Fibroblast of skin of right quadriceps (primary cell): ENCODE measurements at places on chromosomes 5 and 9.

DNA sequence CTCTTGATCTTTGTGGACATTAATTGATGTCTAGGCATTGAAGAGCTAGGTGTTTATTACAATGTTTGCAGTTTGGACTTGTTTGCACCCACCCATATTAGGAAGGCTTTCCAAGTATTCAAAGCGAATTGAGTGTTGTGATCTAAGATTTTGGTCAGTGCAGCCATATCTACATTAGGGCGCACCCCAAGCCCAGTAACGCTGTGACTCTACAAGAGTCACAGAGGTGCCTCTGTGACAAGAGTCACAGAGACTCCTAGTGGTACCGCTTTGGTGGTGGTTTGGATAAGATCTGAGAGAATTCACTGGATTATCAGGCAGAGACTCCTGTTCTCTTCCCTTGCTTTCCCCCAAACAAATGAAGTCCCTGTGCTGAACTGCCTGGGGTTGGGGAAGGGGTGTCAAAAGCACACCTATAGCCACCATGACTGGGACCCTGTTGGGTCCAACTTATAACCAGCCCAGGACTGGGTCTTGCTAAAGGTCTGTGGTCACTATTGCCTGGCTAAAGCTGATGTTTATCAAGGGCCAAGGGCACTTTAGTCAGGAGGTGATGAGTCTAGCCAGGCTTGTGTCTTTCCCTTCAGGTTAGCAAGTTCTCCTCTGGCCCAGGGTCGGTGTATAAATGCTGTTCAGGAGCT is 114.1 kb upstream of the RIOK2 start:
- peak; percentile 55 for DNase-seq

DNA sequence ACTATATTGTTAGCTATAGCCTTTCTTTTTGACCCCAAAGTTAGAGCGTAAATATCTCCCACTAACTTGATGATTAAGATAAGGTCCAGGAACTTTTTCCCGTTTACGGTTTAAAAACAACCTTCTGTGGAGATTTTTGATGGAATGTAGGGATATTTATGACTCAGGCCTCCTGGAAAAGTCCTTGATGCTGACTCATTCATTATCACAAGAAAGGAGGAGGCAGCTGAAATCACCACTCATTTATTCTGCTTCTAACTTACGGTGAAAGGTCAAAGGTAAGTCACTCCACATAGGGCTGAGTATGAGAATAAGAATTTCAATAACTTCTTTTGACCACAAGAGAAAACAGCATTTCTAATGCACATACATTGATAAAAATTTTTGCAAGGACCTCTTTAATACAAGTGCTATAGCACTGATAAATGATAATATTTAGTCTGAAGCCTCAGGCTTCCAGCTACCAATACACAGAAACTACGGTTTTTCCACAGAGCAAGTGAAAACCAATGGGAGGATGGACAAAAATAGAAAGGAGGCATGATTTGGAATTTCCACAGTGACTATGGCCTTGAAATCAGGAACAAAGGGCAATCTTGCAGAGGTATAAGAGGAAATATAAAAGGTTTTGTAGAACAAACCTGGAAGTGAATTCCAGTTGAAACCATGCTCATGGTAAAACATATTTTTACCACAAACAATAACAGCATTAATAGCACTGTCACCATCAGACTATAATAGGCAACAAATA is 146.5 kb downstream of the PPP2R2B start:
- DNase-seq, result peak; percentile 91

DNA sequence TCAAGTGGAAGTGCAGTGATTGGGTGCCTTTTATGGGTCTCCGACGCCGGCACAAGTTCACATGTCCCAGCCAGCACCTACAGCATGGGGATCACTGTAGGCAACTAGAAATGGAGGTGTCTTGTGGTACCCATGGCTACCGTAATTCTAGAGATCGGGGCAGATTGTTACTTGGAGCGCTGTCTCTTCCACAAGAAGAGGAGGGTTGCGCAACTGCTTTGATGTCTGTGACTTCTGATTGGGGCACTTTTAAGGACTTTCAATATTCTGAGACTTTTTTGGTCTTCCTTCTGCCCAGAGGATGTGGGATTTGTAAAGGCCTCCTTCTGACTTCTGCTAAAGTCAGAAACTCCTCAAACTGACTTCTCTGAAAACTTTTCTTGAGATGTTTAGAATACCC is 41.9 kb downstream of the GLRX start:
- DNase-seq, result peak; percentile 5

DNA sequence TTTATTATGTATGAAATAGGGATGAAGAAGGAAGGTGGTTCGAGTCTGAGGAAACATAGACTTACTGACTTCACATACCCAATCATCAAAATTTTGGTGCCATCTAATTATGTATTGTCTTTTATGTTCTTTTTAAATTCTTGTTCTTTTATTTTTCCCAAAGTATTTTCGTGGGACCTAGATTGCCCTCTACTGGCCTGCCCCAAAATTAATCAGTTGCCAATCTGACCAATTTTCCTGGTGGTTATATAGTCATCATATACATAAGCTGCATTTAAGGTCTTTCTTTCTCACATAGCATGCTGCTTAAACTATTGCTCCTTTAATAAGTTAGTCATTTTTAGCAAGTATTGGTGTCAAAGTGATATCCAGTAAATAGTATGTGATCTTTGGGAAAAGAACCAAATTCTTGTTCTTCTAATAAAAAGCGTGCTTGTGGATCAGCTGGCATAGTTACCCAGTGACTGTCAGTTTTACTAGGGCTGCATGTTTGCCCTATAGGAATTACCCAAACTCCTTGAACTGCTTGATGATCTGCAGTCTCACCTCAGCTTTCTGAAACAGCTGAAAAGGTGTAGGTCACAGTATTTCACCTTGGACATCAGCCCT is 223.5 kb downstream of the SH3GL2 start:
- DNase-seq, result no peak

- no peak for DNase-seq
These were observed 11.5 kb upstream of the SPATA24 start for GRCh38 chr5:139415221-139415861.

GRCh38 chr5:111848476-111848875 is 91.5 kb upstream of the NREP start:
- DNase-seq, result no peak

GRCh38 chr5:118620233-118620632 is 368.1 kb downstream of the DTWD2 start:
- DNase-seq, result no peak

DNA sequence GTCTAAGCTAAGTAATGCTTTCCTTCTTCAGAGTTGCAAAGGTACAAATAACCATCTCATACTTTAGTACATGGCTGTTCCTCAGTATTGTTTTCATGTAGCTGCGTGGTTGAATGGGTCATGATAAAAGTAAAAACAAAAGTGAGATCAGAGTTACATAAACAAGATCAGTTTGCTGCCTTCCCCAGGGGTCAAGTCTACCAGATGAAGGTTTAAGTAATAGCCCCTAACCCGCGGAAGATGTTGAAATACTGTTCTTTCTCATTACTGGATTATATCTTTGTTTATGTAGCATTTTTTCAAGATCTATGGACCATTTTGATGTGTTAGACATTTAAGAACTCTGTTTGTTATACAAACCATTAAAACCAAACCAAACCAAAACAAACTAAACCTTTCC is 34.1 kb upstream of the ARRDC3 start:
- DNase-seq, result no peak

DNA sequence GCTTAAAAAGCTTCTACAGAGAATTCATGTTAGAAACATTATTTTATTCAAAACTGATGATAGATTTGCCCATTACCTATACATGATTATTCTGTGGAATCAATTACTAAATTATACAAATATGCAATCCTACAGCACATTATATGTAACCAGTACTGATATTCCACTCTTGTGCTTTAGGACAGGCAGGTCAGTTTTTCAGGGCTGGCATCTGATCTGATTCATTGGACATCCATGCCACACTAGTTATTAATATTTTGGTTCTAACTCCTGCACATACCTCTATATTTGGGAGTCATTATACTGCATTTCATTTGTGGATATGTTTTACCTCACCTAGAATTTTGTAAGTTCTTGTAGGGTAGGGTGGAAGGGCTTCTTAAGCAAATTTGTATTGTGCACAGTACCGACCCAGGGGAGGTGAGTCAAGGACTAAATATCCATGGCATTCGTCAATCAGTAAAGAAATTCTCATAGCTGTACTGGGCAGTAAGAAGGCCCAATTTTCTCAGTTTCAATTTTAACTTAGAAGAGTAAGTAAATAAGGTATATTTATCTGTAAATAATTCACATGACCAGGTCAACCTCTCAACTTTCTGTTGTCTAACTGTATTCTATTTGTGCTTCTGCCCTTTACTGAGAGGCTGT is 33.5 kb downstream of the ELOVL7 start:
- peak; percentile 6 for DNase-seq

DNA sequence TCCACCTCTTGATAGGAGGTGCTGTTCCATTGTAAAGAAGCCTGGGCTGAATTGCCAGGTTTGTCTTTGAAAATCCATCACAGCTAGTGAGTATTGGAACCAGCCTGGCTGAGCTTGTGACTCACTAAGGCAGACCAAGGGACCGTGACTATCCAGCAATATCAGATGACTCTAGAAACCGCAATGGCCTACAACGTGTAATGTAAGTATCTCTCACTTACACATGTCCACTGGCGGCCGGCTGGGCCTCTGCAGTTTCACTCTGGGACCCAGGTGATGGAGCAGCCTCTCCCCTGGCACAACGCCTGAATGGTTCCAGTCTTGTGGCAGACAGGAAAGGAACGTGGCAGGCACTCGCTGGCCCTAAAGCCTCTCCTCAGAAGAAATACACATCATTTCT is 3.1 kb upstream of the HRH2 start:
- DNase-seq, result no peak

DNA sequence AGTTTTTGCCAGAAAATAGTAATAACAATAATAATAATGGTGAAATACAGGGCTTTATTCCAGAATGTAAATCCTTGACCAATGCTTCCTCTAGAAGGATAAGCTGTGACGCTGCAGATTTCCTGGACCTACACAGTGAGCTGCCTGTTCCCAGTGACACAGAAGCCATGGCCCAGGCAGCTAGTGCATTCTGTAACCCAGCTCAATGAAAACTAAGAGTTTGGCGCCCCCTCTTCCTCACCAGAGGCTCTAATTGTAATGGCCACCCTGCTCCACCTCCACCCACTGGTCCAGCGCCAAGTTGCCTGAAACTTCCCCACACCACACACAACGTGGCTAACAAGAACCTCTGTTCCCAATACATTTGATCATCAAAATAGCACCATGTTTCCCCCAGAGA is 248.1 kb downstream of the CETN3 start:
- peak; percentile 46 for DNase-seq
